ENCODE measurements at places on chromosomes 7 and 10.

DNA sequence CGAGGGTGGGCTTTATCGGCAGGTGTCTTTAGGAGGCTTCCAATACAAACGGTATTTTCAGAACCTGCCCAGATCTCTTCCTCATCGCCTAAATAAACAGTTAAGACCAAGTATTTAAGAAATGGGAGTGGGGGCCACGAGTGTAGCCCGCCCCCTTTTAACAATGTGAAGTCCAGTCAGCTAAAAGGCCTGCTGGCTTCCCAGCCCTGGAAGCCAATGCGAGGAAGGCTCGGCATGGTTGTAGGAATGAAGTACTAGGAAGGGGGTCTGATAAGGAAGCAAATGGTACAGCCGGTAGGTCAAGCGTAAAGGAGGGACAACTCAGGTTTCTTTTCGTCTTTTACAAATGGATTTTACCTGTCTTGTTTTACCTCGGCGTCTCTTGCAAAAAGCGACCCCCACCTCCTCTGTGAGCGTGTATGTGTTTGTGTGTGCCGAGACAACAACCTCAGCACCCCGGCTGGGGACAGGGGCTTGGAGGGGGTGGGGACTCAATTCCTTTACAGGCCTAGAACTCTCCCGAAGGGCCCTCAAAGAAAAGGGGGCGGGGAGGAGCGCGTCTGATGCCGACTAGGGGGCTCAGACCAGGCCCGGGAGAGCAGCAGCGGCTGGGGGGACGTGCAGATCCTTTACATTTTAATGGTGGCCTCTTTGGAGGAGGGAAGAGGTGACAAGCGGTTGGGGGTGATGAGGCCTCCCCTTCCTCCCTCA, 147.6 kb downstream of the GPR85 start:
- peak; percentile 46 for DNase-seq

DNA sequence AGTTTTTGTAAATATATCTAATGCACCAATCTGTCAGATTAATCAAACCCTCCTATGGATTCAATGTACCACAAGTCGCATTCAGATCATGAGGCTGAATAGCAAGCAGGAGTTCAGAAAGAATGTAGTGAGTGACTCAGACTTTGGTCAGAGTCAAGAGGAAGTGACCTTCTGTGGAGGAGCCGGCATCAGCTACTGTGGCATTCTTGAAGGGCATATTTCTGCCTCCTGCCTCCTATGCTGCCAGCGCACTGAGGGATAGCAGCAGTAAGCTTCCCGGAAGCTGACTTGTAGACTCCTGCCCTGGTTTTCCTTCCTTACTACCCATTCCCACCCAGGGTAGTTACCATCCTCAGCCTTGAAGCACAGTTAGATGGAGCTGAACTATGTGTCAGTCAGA, 867.5 kb downstream of the NRG3 start:
- peak; percentile 79 for DNase-seq

DNA sequence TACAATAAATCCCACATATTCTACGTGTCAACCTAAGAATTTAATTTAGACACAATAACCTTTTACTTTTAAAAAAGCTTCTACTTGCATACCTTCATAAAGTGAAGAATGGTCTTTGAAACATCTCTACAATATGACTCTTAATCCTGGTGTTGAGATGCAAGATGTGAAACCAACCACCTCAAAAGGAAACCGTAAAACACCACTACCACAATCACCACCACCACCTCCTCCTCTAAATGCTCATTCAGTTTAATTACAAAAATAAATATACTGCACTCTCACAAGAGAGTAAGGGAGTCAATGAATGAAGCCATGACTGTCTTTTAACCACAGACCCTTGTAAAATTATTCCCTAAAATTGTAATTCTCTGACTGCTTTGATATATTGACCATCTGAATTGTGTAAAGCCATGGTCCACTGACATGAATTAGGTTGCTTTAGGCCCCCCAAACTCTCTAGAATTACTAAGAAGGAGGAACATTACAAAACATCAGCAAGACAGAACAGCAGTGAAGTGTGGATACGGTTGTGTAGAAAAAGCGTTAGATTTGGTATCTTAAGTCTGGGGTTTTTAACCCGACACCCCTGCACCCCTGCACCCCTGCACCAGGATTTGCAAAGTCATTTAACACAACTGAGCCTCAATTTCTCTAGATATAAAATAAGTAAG, 171.4 kb downstream of the SFMBT2 start:
- no peak for DNase-seq

DNA sequence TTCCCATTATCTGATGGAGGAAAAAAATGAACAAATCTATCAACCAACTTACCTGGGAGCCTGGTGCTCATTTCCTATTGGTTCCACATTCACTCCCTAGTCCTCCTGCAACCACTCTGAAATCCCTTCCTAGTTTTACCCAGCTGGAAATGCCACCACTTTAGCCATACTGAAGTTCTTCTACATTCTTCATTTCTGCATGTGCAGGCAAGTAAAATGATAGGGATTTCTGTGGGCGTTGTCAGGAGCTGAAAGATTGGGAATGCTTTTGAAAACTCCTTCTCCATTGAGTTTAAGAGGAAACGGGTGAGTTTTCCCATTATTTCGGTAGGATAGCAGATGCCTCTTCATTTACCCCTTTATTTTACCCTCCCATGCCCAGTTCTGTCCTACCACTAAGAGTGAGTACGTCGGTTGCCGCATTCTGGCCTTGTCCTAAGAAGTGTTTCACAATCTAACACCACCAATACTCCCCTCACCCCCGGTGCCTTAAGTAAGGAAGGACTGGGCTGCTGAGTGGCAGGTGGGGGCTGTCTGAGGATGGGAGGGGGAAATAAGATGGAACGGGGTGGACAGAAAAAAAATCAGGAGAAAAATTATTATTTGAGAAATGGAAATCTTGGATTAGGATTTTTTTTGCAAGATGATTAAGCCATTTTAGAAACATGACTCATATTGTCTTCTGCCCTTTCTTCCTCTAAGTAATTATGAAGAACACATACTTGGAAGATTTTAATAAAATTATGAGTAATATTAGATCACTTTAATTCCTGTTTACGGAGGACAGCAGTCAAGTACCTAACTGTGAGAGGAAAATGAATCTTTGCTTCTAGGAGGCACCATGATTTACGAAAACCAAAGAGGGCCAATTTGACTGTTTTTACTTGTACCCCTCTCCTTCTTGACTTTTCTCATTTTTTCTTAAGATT, 13.2 kb upstream of the TAS2R60 start:
- peak; percentile 46 for DNase-seq

DNA sequence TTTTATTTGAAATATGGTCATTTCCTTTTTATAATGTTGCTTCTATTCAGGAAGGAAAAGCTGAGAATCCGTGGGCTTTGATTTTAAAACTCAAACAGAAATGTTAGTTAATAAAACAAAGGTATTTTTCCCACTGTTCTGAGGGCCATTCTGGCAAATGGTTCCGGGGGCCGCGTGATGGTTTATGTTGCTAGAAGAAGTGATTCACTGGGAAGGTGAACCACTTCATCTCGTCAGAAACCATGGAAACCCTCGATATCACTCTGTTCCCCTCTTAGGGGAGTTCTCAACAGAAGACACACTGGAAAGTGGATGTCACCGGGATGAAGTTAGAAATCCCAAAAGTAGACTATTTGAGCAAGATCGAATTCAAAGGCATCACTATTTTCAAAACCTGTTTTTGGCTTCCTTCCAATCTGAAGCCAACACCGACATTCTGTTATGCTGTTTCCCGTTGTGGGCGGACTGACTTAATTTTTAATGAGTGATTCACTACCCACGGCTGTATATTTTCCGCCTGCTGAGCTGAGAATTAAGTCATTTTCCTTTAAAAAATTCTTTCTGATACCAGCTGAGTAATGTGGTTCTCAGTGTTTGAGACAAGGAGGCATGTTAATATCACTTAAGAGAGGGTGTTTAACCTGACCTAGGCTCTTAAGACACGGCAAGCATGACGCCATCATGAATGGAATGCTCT, 84.1 kb downstream of the PTPRE start:
- peak; percentile 91 for DNase-seq

DNA sequence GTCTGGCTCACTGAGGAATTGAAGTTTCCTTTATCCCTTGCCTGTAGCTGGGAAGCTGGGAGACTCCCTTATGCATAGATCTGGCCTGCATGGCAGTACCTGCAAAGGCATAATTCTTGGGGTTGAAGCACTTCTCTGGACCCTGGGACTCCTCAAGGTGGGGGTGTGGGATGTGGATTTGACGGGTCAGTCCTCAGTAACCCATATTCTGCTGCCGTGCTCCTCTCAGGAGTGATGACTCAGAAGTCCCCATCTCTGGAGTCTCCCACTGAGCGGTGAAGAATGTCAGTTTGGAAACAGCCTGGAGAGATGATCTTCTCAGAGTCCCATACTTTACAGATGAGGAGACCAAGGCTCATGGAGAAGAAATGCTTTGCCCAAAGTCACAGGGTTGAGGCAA, 49.0 kb downstream of the SORCS3 start:
- no peak for DNase-seq

DNA sequence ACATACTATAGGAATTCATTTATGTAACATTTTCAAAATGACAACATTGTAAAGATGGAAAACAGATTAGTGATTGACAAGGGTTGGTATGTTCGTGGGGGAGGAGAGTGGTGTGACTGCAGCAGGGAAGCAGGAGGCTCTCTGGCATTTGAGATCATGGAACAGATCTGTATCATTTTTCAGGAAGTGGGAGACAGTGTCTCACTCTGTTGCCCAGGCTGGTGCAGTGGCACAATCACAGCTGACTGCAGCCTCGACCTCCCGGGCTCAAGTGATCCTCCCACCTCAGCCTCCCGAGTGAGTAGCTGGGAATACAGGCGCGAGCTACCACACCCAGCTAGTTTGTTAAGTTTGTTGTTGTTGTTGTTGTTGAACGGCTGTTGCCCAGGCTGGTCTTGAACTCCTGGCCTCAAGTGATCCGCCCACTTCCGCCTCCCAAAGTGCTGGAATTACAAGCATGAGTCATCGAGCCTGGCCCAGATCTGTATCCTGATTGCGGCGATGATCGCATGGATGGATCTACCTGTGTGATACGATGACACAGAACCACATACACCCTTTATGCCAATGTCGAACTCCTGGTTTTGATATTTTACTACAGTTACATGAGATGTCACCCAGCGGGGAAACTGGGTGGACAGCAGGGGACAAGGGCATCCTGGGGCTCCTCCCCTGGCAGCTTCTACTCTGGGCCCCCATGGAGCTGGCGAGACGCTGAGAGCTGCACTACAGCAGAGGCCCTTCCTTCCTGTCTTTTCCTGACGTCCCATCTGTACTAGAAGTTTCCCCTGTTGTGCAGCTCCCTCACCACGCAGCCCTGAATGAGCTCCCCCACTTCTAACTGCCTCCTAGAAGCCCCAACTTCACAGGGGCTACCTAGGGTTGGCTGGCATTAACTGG, 12.3 kb upstream of the CYTH3 start:
- peak; percentile 40 for DNase-seq

DNA sequence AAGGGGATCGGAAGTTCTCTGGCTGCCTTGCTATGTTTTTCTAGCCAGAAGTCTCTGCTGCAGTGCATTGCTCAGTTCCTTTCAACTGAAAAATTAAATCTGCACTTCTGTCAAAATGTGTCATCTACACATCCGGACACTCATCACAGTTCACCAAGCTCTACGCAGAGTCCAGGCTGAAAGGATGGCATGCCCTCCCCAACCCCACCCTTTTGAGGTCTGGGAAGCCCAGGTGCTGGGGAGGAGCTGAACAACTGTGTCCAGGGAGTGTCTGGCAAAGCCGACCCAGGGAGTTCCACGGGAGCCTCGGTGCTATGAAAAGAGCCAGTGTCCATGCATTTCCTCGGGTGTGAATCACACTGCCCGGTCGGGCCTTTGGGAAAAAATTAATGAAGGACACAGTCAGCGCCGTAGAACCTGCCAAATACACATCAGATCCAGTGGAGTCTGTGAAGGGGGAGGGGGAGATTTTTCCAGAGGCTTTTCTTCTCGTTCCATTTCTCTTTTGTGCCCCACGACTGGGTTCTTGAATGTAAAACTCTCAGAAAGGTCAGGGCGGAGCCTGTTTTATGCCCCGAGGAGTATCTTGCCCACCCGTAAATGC, 757 bp upstream of the PALS2 start:
- peak; percentile 39 for DNase-seq

- no peak for DNase-seq
Measured at GRCh38 chr7:44212018-44212417, 11.2 kb downstream of the YKT6 start.

- peak; percentile 88 for DNase-seq
Measured at GRCh38 chr10:75191821-75192568, 18.6 kb upstream of the VDAC2 start.

- DNase-seq, result no peak
Measured at GRCh38 chr7:148485618-148486017, 104.9 kb upstream of the C7orf33 start.

- DNase-seq, result no peak
Measured at GRCh38 chr7:70585071-70585470, 546.9 kb upstream of the GALNT17 start.

- no peak for DNase-seq
Measured at GRCh38 chr7:114432703-114433102, 18.1 kb downstream of the FOXP2 start.

DNA sequence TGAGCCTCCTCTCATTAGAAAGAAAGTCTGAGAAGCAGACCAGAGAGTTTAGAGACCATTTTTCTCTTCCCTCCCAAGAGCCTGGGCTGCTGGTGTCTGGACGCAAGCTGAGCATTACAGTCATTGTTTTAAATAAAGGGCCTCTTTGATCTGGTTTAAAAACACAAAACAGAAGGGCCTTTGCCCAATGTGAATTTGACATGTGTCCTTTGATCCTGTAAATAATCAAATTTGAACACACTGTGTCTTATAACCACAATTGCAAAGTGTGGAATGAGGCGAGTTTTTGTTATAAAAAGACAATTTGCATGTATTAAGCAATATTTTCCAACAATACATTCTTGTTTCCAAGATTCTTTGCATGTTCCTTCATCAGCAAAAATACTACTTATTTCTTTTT, 158.5 kb downstream of the C7orf25 start:
- DNase-seq, result no peak

DNA sequence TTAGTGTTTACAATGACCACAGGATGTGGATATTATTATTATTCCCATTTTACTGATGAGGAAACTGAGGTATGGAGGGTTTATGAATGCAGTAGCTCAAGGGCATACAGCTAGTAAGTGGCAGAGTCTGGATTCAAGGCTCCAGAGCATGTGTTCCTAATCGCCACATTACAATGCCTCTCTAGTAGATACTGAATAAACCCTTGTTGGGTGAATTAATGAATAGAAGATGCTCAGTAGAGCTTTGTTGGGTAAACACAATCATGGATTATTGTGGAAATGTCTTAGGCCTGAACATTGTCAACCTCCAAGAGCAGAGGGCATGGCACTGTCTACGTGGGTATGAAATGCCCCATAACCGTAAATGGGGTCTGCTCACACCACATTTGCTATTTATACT, 545.3 kb downstream of the LRMDA start:
- no peak for DNase-seq

- DNase-seq, result no peak
Measured at GRCh38 chr10:37732685-37733084, 124.7 kb downstream of the ZNF248 start.

All from fibroblast of skin of right biceps (primary cell).